Breast epithelium (tissue), 4 donors: ENCODE measurements at places on chromosomes 16 and 17.
A peak's percentile ranks its signal among the peaks of the same experiment; 100 is the strongest.

GRCh38 chr16:17084130-17084529, 386.6 kb downstream of the XYLT1 start:
- no peak overlapping the region for H3K27ac ChIP-seq
- DNase-seq = no peak
- H3K4me3 ChIP-seq = no peak overlapping the region
- H3K36me3 ChIP-seq = no peaks in the 10 kb centered on the region

DNA sequence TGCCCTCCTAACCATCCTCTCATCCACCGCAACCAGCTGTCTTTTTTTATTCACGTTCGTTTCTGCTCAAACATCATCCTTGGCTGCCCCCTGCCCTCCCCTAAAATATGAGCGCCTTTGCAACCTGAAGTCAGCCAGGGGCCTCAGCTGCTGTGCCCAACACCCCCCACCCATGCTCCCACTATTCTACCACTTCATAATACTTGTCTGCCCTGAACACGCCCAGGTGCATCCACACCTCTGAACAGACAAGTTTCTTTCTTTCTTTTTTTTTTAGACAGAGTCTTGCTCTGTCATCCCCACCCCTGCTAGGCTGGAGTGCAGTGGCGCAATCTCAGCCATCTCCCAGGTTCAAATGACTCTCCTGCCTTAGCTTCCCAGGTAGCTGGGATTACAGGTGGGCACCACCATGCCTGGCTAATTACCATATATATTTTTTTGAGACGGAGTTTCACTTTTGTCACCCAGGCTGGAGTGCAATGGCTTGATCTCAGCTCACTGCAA, 26.9 kb downstream of the CEP295NL start:
- H3K4me3 ChIP-seq = no peak overlapping the region
- peaks cover 2% of the 10 kb centered on the region for H3K4me1 ChIP-seq
- no peak for DNase-seq
- no peaks in the 10 kb centered on the region for H3K36me3 ChIP-seq

DNA sequence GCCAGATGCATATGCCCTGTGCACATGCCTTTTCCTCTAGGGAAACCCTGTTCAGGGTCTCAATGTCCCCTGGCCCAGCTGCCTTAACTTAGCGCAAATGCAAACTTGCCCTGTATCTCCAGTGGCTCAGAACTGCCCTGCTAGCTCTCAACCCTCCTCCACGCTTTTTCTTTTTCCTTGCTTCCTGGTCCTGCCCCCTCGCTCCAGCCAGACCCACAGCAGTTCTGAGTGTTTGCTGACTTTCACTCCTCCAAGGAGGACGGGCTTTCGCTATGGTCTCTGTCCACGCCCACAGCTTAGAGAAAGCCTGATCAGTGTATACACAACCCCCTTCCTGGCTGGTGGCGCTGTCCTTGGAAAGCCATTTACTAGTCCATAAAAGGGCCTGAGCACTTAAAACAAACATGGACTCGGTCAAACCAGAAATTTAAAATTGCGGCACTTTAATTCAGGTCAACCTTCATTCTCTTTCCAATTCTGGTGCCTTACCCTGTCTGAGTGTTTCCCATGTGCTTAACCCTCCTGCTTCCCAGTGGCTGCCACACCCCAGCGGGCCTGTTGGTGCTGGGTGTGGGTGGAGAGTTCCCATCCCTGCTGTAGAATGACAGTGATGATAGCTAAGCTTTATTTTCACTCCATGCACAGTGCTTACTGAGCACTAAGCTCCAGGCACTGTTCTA, 15.6 kb upstream of the TMEM98 start:
- H3K36me3 ChIP-seq = no peaks in the 10 kb centered on the region
- peak; percentile 71 for DNase-seq
- H3K4me3 ChIP-seq = peak overlapping the region; percentile 28
- peak overlapping the region; percentile 78 for H3K27ac ChIP-seq
- H3K4me1 ChIP-seq = no peaks in the 10 kb centered on the region

DNA sequence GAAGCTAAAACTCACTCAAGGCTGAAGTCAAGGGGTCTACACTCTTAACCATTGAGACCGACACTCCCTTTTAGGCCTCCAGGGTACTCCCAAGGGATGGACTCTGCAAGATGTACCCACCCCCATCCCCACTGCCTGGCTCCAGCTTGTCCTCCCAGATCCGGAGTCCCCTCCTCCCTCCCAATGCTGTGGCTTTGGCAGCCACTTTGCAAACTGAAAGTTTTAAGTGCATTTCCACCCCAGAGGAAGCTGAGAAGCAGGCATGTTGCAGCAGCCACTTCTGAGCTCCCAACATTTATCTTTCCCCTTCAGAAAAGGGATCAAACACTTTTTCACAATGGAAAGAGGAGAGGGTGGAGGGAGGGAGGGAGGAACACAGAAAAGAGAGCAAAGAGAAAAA, 115.2 kb downstream of the COPRS start:
- no peak overlapping the region for H3K27ac ChIP-seq
- no peak for DNase-seq
- H3K36me3 ChIP-seq = no peaks in the 10 kb centered on the region
- no peak overlapping the region for H3K4me3 ChIP-seq
- no peaks in the 10 kb centered on the region for H3K27me3 ChIP-seq
- H3K4me1 ChIP-seq = no peaks in the 10 kb centered on the region

DNA sequence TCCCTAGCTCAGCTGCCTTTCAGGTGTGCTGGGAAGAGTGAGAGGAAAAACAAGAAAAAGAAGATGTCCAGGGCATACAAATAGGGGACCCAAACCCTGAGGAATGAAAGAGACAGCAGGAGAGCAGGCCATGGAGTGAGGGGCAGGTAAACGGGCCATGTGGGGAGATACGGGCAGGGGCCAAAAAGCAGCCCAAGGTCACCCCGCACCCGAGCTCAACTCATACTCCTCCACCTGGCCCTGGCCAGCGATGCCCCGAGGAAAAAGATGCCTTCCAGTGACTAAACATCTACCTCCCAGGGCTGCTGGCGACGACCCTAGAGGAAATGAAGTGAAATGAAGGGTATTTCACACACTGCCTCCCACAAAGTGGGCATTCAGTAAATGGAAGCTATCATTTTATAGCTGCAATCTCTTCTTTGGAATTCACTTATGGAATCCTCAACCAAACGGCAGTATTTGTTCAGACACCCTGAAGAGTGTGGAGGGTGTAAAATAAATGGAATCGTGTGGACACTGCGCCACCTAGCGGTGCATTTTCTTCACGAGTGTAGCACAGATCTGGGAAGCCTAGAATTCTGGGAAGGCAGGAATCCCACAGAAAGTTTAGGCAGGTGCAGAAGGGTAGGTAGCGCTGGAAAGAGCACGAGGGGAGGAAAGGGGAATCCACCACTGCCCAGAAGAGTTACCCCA, 14.9 kb downstream of the ELAC2 start:
- H3K27me3 ChIP-seq = no peaks in the 10 kb centered on the region
- H3K4me3 ChIP-seq = no peak overlapping the region
- H3K36me3 ChIP-seq = peaks cover 6% of the 10 kb centered on the region
- DNase-seq = peak; percentile 60
- H3K27ac ChIP-seq = no peak overlapping the region

- no peak for DNase-seq
- no peaks in the 10 kb centered on the region for H3K36me3 ChIP-seq
- H3K27ac ChIP-seq = no peak overlapping the region
- H3K4me1 ChIP-seq = no peaks in the 10 kb centered on the region
- no peak overlapping the region for H3K4me3 ChIP-seq
- no peaks in the 10 kb centered on the region for H3K27me3 ChIP-seq
These were observed 76.9 kb downstream of the CYB561 start for GRCh38 chr17:63369233-63369632.

DNA sequence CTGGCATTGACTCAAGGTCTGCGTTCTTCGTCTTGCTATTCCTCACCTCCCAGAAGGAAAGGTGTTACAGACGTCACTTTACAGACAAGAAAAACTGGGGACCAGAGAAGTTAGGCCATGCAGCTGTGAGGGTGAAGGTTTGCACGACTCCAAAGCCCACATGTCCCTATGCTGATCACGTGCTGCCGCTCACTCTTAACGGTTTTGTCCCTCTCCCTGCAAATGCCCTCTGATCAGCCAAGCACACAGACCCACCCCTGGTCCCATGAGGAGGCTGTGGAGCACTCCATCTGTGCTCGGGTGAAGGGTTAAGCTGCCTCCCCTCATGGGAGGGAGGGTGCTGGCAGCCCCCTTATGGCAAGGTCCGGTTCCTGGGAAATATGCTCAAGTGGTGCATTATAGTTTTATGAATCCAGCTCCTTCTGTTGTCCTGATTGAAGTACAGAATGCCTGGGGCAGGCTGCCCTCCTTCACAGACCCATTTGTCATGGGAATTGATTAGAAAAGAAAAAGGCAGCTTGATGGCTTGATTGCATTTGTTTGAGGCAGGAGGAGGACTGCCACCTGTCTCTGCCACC, 18.8 kb downstream of the CCDC182 start:
- H3K4me3 ChIP-seq = no peak overlapping the region
- H3K27ac ChIP-seq = no peak overlapping the region
- no peak for DNase-seq
- H3K36me3 ChIP-seq = no peaks in the 10 kb centered on the region
- H3K27me3 ChIP-seq = no peaks in the 10 kb centered on the region

GRCh38 chr17:78933959-78934568, 8.9 kb upstream of the TIMP2 start:
- H3K4me3 ChIP-seq = no peak overlapping the region
- peak; percentile 94 for DNase-seq
- peak overlapping the region; percentile 95 for H3K27ac ChIP-seq
- H3K4me1 ChIP-seq = no peaks in the 10 kb centered on the region

DNA sequence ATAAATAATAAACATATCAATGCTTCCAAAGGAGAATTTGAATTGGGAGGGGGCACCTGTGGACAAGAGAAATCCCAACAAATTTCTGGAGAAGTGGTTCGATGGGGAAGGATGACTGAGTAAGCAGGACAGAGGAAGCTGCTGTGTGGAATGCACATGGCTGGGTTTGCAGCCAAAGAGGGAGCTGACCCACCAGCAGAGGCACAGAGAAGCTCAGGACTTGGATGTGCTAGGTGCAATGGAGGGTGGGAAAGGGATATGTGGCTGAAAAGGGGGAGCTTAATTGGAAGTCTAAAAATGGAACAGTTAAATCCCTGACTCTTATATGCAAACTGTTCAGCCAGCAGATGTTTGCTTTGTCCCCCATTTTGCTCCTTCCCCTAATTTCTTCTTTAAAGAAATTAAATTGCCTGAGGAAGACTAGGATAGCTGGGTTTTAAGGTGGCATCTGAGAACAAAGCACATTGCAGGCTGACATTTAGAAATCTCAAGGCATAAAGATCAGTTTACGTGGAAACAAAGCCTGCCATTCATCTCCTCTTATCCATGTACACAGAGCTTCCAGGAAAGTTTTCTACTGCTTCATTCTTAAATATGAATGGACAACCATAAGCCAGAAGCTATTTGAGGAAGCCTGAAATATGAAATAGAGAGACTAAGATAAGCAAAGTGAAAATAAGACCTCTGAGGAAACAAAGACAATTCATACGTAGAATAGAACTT, 23.0 kb upstream of the TNS4 start:
- H3K27ac ChIP-seq = peak overlapping the region; percentile 94
- no peaks in the 10 kb centered on the region for H3K36me3 ChIP-seq
- peaks cover 8% of the 10 kb centered on the region for H3K4me1 ChIP-seq
- peak; percentile 15 for DNase-seq

DNA sequence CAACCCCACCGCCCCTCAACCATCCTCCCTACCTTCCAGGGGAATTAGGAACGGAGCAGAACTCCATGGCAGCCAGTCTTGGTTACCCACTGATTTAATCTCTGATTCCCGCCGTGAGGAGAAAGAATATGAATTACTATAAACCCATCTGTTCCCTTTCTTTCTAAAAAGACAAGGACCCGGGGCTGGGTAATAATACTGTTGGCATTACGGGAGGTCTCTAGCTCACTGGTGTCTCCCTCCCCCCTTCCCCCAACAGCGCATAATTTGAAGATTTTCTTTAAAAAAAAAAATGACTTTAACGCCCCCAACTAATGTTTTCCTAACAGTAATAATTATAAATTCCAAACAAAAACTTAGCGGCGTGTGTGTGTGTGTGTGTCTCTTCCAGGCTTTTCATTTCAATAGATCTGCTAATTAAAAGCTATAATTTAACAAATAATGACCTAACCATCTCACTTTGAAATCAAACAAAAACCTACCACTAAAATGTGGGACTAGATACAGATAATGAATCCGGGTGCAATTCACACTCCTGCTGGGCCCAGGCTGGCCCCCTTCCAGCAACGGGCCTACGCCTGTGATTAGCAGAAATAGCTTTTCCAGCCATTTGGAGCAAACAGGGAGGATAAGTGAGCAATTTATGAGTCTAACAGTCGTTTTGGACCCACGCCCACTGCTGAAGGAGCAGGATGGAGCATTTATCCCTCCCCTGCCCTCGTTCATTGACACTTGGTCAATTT, 18.2 kb upstream of the BHLHA9 start:
- no peaks in the 10 kb centered on the region for H3K27me3 ChIP-seq
- H3K4me1 ChIP-seq = no peaks in the 10 kb centered on the region
- H3K27ac ChIP-seq = no peak overlapping the region
- DNase-seq = no peak

DNA sequence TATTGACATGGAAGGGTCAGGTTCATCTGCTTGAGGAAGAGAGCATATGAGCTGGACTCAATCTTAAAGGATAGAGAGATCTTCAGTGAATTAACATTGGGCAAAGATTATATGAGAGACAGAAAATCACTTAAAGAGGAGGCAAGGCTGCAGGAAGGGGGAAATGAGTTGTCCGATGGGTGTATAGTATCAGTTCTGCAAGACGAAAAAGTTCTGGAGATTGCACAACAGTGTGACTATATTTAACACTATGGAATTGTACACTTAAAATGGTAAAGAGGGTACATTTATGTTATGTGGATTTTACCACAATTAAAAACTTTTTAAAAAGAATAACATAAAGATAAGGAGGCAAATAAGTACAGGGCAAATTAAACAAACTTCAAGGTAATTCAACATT, 80.7 kb downstream of the HELZ start:
- no peak overlapping the region for H3K4me3 ChIP-seq
- no peaks in the 10 kb centered on the region for H3K4me1 ChIP-seq
- H3K27ac ChIP-seq = no peak overlapping the region
- H3K27me3 ChIP-seq = no peaks in the 10 kb centered on the region
- no peaks in the 10 kb centered on the region for H3K36me3 ChIP-seq

- no peak overlapping the region for H3K4me3 ChIP-seq
- H3K4me1 ChIP-seq = peaks cover 5% of the 10 kb centered on the region
- H3K27ac ChIP-seq = no peak overlapping the region
- DNase-seq = no peak
- H3K36me3 ChIP-seq = no peaks in the 10 kb centered on the region
These were observed 22.2 kb downstream of the ANKFN1 start for GRCh38 chr17:56175299-56175955.

GRCh38 chr17:48027322-48027981, 10.1 kb downstream of the COPZ2 start:
- H3K4me1 ChIP-seq = peaks cover 16% of the 10 kb centered on the region
- no peaks in the 10 kb centered on the region for H3K36me3 ChIP-seq
- peaks cover 3% of the 10 kb centered on the region for H3K27me3 ChIP-seq
- no peak for DNase-seq
- H3K4me3 ChIP-seq = no peak overlapping the region
- H3K27ac ChIP-seq = peak overlapping the region; percentile 62
